ENCODE measurements at places on chromosomes 16 and 17. TPM values are rescaled to one million over a fixed set of nuclear protein-coding genes. Genes with fewer than 3 reads are reported as not detected.

Gene FGF11
- 6.0 TPM for total RNA-seq

Gene KRTAP2-1
- total RNA-seq, result not detected

Gene SPNS2
- total RNA-seq, result 0.70 TPM

Gene CD19
- not detected for total RNA-seq

Gene MMP28
- total RNA-seq, result 8.6 TPM

Gene HOXB13
- not detected for total RNA-seq

Gene SLC25A11
- total RNA-seq, result 62.4 TPM

Gene CNGB1
- total RNA-seq, result not detected

Gene SEZ6L2
- total RNA-seq, result 10.9 TPM

Gene CACNG1
- total RNA-seq, result not detected

DNA sequence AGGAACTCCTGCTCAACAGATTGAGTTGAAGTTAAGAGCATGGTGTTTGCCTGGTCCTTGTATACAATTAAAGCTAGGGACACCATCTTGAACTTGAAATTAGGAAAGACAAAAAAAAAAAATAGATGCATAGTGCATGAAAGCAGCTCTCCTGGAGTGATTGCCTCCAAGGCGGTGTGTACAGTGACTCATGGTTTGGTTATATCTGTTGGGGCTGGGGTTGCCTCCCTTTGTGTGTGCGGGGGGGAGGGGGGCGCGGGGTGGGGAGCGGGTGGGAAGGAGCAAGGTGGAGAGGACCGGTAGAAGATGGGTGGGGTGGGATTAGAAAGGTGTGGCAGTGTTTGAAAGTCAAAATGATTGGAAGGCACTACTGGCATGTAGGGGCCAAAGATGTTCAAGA is 3.4 kb downstream of the TMED6 start:
- no peaks in the 10 kb centered on the region for H3K27me3 ChIP-seq
- H3K4me3 ChIP-seq, result no peak overlapping the region
- H3K4me1 ChIP-seq, result no peaks in the 10 kb centered on the region
- peaks cover 4% of the 10 kb centered on the region for H3K36me3 ChIP-seq
- H3K27ac ChIP-seq, result no peak overlapping the region

GRCh38 chr16:2209258-2210008 is 1.2 kb downstream of the BRICD5 start:
- H3K27me3 ChIP-seq, result no peaks in the 10 kb centered on the region
- no peak overlapping the region for H3K4me3 ChIP-seq
- no peak overlapping the region for H3K27ac ChIP-seq
- peaks cover 40% of the 10 kb centered on the region for H3K4me1 ChIP-seq
- H3K36me3 ChIP-seq, result peaks cover 7% of the 10 kb centered on the region

DNA sequence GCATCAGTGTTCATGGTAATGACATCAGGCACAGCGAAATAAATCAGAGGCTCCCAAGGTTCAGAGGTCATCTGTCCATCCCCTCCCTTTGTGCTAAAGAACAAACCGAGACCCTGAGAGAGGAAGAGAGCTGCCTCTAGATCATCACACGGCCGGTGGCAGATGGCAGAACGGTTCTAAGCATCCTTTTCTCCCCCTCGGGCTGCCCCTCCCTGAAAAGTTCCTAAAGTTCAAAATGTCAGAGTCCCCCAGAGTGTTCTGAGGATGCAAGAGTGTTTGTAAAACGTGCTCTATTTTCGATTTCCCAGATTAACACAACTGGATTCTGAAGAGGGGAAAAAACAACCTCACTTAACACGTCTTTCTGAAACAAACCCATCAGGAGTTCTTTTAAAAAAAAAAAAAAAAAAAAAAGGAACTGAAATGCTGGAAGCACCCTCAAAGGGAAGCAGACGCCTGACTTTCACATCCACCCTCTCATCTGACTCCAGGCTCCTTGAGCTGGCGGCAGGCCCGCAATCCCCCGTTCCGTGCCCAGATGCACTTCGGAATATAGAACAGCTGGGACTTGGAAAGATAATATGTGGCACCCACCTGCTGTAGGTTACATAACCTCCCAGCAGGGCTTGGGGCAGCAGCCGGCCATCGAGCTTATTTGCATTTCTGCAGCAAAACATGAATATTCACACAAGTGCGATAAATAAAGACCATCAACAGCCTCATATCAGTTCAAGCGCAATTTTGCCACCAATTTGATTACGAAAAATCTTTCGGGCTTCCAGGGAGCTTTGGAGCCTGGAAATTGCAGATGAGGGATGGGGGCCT is 115.5 kb upstream of the SMURF2 start:
- H3K27me3 ChIP-seq, result peaks cover 9% of the 10 kb centered on the region
- no peak for DNase-seq
- H3K27ac ChIP-seq, result no peak overlapping the region
- peak overlapping the region; percentile 35 for H3K4me3 ChIP-seq
- H3K36me3 ChIP-seq, result no peaks in the 10 kb centered on the region

DNA sequence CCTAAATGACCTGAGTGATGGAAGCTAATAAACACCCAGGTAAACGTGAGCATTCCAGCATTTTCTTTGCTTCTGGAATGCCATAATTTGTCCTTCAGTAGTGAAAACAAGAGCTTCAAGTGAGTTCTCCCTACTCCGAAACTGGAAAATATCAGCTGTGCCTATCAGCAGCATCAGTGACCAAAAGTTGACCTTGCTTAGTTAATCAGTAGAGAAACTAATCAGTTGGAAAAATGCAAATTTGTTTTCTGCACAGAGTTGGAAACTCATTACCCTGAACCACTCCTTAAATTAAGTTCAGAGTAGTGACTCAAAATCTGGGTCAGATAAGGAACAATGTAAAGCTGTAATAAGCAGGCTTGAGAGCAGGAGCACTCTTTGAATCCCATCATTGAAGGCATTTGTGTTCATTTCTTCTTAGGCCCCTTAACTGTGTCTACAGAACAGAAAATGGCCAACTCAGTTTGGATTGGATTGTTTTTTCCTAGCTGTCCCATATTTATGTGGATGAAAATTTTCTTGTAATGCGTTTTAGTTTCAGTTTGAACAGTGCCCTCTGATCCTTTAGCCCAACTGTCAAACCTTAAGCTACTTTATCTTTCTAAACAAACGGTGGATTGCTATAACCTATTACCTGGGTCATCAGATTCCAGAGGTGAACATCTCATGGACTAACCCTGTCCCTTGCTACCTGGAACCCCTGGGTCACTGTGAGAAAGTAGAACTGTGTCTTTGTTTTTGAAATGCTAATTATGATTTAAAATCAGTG is 290.4 kb downstream of the TOX3 start:
- peaks cover 22% of the 10 kb centered on the region for H3K4me1 ChIP-seq
- no peak overlapping the region for H3K27ac ChIP-seq
- DNase-seq, result no peak
- no peaks in the 10 kb centered on the region for H3K27me3 ChIP-seq
- H3K36me3 ChIP-seq, result no peaks in the 10 kb centered on the region

DNA sequence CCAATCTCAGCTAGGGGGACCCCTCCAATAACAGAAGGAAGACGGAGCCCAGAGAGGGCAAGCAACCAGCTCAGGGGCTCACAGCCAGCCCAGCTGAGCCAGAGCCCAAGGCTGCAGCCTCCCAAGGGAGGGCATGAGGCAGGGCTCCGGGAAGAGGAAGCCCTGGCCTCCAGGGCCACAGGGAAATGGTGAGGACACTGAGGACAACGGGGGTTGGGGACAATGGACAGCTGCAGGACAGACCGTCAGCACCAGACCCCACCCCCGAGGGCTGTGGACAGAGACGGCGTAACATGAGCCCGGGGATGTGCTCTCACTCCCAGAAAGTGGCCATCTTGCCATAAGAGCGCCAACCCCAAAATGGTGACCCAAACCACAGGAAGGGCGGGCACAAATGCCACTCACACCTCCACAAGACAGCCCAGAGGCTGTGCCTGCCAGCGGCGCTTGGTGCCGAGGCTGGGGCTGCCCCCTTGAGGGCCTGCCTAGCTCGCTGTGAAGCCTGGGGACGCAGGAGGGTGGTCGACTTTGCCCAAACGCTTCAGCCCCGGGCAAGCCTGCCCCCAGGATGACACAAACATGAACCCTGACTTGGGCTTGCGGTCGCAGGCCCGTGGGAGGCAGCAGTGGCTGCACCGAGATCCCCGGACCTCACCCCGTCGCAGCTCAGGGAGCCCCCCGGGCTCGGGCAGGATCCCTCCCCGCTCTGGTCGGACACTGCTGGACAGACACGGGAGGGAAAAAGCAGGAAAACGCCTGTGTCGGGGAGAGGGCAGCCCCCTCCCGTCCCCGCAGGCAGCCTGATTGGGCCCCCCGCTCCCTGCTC is 10.5 kb downstream of the PIMREG start:
- H3K27me3 ChIP-seq, result peaks cover 12% of the 10 kb centered on the region
- peaks cover 10% of the 10 kb centered on the region for H3K4me1 ChIP-seq
- DNase-seq, result peak; percentile 82
- no peak overlapping the region for H3K27ac ChIP-seq
- H3K4me3 ChIP-seq, result peak overlapping the region; percentile 15
- H3K36me3 ChIP-seq, result peaks cover 4% of the 10 kb centered on the region

DNA sequence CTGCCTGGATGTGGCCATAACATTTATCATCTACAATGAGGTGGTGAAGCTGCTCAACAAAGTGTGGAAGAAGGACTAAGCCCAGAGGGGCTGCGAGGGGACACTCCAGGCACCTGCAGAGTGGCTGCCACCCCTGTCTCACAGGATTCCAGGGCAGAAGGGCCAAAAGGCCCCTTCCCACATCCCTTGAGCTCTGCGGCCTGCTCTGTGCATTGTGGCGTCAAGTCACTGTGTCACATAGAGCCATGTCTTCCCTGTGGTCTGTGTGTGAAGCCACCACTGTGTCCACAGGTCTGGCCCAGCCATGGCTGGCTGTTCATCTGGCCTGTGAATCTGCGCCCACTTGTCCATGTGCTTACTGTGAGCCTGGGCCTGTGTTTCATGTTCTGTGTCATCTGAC is 1714.6 kb downstream of the TP53TG3F start:
- DNase-seq, result no peak
- no peak overlapping the region for H3K27ac ChIP-seq
- H3K36me3 ChIP-seq, result no peaks in the 10 kb centered on the region

- H3K4me3 ChIP-seq, result peak overlapping the region; percentile 85
- H3K27ac ChIP-seq, result peak overlapping the region; percentile 96
- no peaks in the 10 kb centered on the region for H3K27me3 ChIP-seq
- H3K36me3 ChIP-seq, result peaks cover 5% of the 10 kb centered on the region
- peaks cover 58% of the 10 kb centered on the region for H3K4me1 ChIP-seq
Observed at GRCh38 chr17:10698096-10698818, 863 bp downstream of the ADPRM start.

GRCh38 chr16:22625967-22626366 is 115.3 kb downstream of the NPIPB5 start:
- H3K27me3 ChIP-seq, result peaks cover under 1% of the 10 kb centered on the region
- no peak for DNase-seq
- H3K27ac ChIP-seq, result no peak overlapping the region
- no peak overlapping the region for H3K4me3 ChIP-seq
- no peaks in the 10 kb centered on the region for H3K4me1 ChIP-seq

DNA sequence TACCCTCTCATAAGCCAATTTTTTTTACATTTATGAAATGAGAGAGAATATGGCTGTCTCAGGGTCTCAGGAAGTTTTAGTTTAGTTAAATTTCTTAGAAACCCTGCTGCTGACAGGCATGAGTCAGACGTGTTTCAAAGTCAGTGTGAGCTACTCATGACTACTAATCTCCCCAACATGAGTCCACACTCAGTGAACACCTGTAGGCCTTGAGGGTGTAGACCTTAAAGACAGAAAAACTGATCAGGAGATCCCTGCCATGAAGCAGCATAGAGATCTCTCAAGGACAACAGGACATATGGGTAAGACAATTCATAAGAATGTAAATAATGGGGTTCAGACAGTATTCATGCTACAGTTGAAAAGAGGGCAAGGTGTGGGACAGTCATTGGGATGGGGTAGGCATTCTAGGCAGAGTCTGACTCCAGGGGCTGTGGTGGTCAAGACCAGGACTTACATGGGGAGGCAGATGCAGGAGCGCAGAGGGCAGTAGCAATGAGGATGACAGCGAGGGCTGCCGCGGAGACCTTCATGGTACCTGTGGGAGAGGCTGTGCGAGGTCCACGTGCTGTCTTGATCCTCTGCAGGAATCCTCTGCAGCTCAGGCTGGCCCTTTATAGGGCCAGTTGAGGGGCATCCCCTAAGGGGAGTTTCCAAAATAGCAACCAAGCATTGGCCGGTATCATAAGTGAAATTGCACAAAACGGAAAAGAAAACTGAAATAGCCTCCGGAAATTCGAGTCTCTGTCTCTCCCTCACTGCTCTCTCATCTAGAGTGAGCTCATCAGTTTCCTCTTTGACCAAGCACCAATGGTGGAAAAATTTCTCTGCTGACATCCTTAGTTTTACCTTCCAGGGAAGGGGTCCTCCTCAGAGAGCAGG is at the start of gene CCL5:
TSS of gene CCL5 (minus strand) at position 588 of the 882 bp plus-strand sequence.
- peaks cover 11% of the 10 kb centered on the region for H3K4me1 ChIP-seq
- H3K4me3 ChIP-seq, result no peak within 1 kb of the TSS
- H3K27ac ChIP-seq, result no peak within 1 kb of the TSS
- no peaks in the 10 kb centered on the region for H3K36me3 ChIP-seq
- DNase-seq, result no peak

- no peak for DNase-seq
- H3K27ac ChIP-seq, result no peak overlapping the region
Observed at GRCh38 chr16:58862334-58863021, 128.4 kb upstream of the GOT2 start.

- H3K27ac ChIP-seq, result no peak overlapping the region
- no peak for DNase-seq
- no peaks in the 10 kb centered on the region for H3K36me3 ChIP-seq
- H3K4me1 ChIP-seq, result peaks cover 26% of the 10 kb centered on the region
- H3K4me3 ChIP-seq, result no peak overlapping the region
Observed at GRCh38 chr17:31915456-31916100, 14.1 kb upstream of the UTP6 start.

- DNase-seq, result no peak
- H3K27ac ChIP-seq, result no peak overlapping the region
- no peak overlapping the region for H3K4me3 ChIP-seq
- no peaks in the 10 kb centered on the region for H3K27me3 ChIP-seq
Observed at GRCh38 chr17:15498107-15498506, 30.7 kb upstream of the CDRT4 start.

DNA sequence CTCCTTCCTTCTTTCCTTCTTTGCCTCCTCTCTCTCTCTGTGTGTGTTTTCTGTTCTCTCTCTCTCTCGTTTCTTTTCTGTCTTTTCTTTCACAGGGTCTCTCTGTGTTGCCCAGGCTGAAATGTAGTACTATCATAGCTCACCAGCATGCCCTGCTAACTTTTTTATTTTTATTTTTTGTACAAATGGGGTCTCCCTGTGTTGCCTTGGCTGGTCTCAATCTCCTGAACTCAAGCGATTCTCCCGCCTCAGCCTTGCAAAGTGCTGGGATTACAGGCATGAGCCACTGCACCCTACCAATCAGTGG is 1.5 kb downstream of the SLC5A11 start:
- H3K4me3 ChIP-seq, result no peak overlapping the region
- H3K27me3 ChIP-seq, result peaks cover 1% of the 10 kb centered on the region
- DNase-seq, result no peak
- H3K27ac ChIP-seq, result no peak overlapping the region

- peaks cover 10% of the 10 kb centered on the region for H3K4me1 ChIP-seq
- no peaks in the 10 kb centered on the region for H3K36me3 ChIP-seq
- peaks cover 9% of the 10 kb centered on the region for H3K27me3 ChIP-seq
- H3K4me3 ChIP-seq, result no peak overlapping the region
Observed at GRCh38 chr17:72151565-72152386, 31.0 kb downstream of the SOX9 start.

- no peak for DNase-seq
- no peak overlapping the region for H3K4me3 ChIP-seq
- H3K4me1 ChIP-seq, result peaks cover 7% of the 10 kb centered on the region
- H3K27ac ChIP-seq, result no peak overlapping the region
- H3K36me3 ChIP-seq, result peaks cover 25% of the 10 kb centered on the region
Observed at GRCh38 chr17:63762161-63763078, 11.0 kb downstream of the CCDC47 start.

- H3K4me3 ChIP-seq, result no peak overlapping the region
- DNase-seq, result no peak
- no peaks in the 10 kb centered on the region for H3K36me3 ChIP-seq
- H3K4me1 ChIP-seq, result peaks cover 28% of the 10 kb centered on the region
- no peak overlapping the region for H3K27ac ChIP-seq
Observed at GRCh38 chr17:79829004-79829403, 10.2 kb downstream of the CBX4 start.
